Left ventricle myocardium superior (tissue), 1 donor: ENCODE measurements at places on chromosomes 1 and 21. TPM values are rescaled to one million over a fixed set of nuclear protein-coding genes. Genes with fewer than 3 reads are reported as not detected.

The AGT gene
- 54.9 TPM for total RNA-seq

The ALPL gene
- total RNA-seq: 13.1 TPM

DNA sequence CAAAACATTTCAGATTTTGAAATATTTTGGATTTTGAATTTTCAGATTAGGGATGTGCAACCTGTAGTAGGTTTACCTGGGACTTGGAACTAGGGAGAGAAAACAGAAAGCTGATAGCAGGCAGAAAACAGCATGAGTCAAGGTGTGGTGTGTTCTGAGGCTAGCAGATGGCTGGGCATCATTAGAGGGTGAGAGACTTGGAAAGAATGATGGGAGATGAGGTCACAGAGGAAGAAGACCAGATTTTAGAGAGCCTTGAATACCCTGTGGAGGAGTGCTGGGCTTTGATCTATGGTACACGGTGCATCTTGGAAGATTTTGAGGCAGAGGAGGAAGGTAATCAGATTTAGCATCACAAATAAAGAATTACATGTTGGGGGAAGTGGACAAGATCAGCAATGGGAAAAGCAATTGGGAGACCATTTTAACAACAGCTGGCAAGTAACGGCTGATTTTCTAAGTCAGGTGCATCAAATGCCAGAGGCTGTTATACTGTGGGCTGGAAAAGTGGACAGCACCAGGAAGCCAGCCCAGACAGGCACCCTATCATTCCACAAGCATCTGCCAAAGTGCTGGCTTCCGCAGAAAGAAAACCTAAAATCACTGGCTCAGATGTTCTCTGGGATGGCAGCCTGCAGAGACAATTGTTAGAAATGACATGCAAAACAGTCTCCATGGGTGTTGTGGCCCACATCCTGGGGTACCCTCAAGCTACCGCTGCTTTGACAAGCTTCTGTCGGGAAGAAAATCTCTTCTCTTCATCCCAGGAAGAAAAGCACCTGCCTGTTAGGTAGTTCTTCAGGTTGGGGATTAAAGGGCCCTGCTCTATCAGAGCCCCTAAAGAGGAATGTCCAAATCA is 30.9 kb upstream of the CAMK1G start:
- no peak for DNase-seq

The LMX1A gene
- total RNA-seq: not detected

GRCh38 chr1:25843483-25843882 is 15.8 kb downstream of the AUNIP start:
- no peak for DNase-seq

- DNase-seq: no peak
Measured at GRCh38 chr1:56577406-56578137, 1.8 kb downstream of the PLPP3 start.

GRCh38 chr1:189656628-189657530 is 820.8 kb downstream of the BRINP3 start:
- no peak for DNase-seq

GRCh38 chr1:233432916-233433315 is 105.4 kb downstream of the MAP3K21 start:
- DNase-seq: no peak

GRCh38 chr1:201500670-201501120 is 6.2 kb downstream of the CSRP1 start:
- DNase-seq: peak; percentile 42

GRCh38 chr1:1777583-1777899 is 729 bp downstream of the NADK start:
- peak; percentile 63 for DNase-seq
